GM23338 (cell line): ENCODE measurements at places on chromosomes 16 and 17. TPM values are rescaled to one million over a fixed set of nuclear protein-coding genes. Genes with fewer than 3 reads are reported as not detected.

Gene TEKT5
- 0.19 and 0.52 TPM in 2 replicates for total RNA-seq

DNA sequence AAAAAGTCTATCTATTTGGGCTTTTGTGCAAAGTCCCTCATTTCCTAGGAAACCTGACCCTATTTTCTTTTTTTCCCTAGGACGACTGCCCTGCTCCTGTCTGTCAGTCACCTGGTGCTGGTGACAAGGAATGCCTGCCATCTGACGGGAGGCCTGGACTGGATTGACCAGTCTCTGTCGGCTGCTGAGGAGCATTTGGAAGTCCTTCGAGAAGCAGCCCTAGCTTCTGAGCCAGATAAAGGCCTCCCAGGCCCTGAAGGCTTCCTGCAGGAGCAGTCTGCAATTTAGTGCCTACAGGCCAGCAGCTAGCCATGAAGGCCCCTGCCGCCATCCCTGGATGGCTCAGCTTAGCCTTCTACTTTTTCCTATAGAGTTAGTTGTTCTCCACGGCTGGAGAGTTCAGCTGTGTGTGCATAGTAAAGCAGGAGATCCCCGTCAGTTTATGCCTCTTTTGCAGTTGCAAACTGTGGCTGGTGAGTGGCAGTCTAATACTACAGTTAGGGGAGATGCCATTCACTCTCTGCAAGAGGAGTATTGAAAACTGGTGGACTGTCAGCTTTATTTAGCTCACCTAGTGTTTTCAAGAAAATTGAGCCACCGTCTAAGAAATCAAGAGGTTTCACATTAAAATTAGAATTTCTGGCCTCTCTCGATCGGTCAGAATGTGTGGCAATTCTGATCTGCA is 12.9 kb downstream of the TMEM98 start:
- no peaks in the 10 kb centered on the region for H3K36me3 ChIP-seq
- no peak overlapping the region for H3K4me3 ChIP-seq
- H3K4me1 ChIP-seq = peaks cover 8% of the 10 kb centered on the region
- no peaks in the 10 kb centered on the region for H3K27me3 ChIP-seq
- no peak for DNase-seq

GRCh38 chr17:72308744-72309385 is 188.0 kb downstream of the SOX9 start:
- no peak overlapping the region for H3K4me3 ChIP-seq
- no peak for DNase-seq
- H3K4me1 ChIP-seq = no peaks in the 10 kb centered on the region
- no peak overlapping the region for H3K27ac ChIP-seq

DNA sequence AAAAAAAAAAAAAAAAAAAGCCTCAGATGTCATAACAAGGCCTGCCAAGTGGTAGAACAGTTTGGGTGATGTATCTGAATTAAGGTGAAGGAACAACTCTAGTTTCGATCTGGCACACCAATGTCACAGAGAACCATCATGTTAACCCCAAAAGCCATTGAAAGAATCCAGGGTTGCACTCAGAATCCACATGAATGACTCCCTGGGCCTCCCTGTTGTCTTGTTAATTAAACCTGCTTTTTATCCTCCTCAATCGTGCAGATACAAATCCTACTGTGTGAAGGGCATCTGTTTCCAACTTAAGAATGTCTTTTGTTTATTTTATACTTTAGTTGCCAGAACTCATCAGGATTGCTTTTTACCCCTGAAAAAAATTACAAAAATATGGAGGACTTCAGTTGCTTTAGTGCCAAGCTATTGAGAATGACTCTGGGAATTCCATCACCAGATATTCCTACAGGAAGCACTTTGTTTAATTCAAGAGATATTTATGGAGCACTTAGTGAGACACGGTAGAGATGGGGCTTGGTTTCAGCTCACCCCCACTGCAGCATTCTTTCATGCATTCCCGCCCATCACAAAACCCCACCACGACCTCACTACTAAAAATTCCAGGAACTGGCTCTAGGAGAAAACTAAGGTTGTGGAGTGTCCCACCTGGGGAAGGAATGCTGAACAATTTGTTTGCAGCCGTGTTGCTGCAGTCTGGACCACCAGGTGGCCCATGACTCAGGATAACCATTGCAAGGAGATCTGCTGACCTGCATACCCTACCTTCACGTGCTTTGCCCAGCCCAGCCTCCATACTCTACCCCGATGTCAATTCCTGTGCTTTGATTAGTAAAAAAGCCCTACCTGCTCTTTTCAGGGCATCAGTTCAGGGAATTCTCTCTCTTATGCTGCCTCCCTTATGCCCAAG is 63.8 kb upstream of the GPRC5B start:
- H3K27ac ChIP-seq = peak overlapping the region; percentile 79
- H3K36me3 ChIP-seq = no peaks in the 10 kb centered on the region
- H3K27me3 ChIP-seq = no peaks in the 10 kb centered on the region
- peak; percentile 92 for DNase-seq
